ENCODE measurements at places on chromosomes 7 and 10.

DNA sequence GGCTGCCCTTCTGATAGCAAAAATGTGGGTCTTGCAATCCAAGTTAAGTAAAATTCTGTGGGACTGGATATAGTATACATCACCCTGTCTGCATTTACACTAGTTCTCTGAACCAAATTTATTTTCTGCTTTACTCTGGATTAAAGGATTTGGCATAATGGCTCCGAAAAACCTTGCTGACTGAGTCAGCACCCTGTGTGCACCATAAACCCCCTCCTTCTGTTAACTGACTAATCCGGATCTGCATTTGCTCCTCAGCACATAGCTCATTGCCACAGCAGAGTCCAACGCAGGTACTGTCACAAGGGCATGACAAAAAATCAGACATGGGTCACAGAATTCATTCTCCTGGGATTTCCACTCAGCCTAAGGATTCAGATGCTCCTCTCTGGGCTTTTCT, 1.3 kb downstream of the OR2A5 start:
- no peak for DNase-seq

GRCh38 chr7:127290801-127291361, 38.1 kb upstream of the GRM8 start:
- DNase-seq = no peak

DNA sequence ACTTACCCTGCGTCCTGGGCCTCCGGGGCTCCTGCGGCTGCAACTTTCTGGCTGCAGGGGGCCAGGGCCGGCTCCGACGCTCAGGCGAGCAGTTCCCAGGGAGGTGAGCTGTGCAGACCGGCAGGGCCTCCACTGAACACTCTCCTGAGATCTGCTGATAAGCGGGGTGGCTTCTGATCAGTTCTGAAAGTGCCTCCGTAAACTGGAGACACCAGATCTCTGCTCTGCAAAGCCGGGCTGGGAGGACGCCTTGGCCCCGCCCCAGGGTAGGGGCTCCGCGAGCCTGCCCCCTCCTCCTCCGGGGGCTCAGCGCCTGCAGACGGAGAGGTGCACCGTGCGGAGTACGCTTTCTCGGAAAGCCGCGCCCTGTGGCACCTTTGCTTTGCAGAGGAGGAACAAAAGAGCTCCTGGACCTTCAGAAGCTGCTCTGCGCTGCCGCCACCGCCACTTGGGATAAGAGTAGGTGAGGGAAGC, 141.3 kb upstream of the VKORC1L1 start:
- no peak for DNase-seq

GRCh38 chr10:121900443-121901174, 27.2 kb downstream of the ATE1 start:
- no peak for DNase-seq

DNA sequence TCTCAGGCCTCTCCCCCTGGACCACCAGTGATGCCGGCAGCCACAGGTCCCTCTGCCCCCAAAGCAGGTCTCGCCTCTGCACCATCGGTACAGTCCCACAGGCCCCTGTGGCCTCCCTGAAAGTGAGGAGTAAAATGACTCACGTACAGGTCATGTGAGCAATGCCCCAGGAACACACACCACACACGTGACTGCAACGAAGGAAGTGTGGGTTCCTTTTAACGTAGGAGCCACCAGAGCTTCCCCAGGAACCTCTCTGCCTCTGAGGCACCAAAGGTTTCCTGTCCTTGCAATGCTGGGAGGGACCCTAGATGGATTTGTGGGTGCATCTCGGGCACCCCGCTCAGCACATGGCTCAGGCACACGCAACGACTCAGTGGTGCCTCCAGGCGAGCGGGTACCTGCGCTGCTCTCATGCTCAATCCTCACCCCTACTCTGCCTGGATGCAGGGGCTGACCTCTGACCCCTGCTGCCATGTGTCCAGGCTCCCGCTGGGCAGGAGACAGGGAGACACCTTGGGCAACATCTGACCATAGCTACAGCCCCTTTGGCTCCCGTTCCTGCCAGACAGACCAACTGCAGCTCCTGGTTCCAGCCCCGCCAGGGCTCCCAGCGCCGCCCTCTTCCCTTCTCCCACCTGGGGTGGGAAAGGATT, 120.7 kb downstream of the PRKAG2 start:
- peak; percentile 32 for DNase-seq

DNA sequence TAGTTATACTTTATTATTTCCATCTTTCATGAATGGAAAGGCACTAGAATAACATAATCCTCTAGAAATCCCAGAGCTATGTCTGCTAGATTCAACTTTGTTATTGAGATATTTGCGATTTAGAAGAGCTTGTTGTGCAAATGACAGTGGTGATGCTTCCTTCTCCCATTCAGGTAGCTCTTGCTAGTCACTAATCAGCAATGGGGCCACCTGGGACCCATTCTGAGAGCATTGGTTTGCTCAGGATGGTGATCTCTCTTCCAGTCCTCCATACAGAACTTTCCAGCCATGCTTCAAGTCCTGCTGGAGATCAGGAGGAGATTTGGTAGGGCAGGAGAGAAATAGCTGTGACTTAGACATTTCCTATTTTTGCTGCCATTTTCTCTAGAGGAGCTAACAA, 65.8 kb upstream of the WNT16 start:
- no peak for DNase-seq

- no peak for DNase-seq
Measured at GRCh38 chr10:84198206-84198915, 4.0 kb downstream of the CDHR1 start.

GRCh38 chr7:130208516-130208915, 856 bp downstream of the SSMEM1 start:
- DNase-seq = no peak

Measured in activated T-helper 1 cell treated with Interleukin-2 at 50 U/mL for 16 hours (primary cell).